ENCODE measurements at places on chromosomes 7 and 10.

- DNase-seq = no peak
These were observed 28.2 kb downstream of the INPP5F start for GRCh38 chr10:119754085-119754484.

DNA sequence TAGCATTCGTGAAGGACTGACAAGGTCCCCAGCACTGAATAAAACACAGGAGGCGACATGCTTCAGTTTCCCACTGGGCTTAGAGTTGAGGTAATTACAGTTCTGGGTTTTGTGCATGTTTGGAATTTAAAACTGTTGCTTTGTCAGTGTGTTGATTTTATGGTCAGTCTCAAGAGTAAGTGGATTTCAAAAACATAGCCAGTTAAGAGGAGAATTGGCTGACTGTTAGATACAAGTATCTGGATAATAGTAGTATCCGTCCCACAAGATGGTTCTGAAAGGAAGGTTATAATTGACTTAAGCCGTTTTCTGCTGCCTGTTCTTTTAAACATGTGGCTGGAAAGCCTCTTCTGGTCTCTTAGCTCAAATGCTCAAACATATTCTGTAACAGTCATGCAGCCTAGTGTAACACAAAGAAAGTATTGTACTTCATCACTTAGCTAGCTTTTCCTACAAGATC lies 170.9 kb downstream of the POLR1F start:
- DNase-seq = peak; percentile 68

DNA sequence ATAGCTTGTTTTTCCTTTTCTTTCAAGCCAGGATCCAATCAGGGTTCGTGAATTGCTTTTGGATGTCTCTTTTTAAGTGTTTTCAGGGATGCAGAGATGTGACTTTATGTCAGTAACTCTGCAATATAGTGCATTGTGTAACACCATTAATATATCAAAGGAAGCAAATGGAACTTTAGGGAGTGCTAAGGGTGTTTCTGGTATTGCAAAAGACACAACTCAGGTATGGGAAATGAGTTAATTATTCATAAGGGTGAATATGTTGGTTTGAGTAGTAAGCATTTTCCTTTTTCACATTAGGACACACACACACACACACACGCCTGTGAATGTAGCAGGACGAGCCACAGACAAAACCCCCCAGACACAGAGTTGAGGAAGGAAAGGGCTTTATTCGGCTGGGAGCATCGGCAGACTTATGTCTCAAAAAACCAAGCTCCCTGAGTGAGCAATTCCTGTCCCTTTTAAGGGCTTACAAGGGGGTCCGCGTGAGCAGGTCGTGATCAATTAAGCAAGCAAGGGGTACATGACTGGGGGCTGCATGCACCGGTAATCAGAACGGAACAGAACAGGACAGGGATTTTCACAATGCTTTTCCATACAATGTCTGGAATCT lies 31.8 kb upstream of the GSDME start:
- DNase-seq = no peak

GRCh38 chr10:50293513-50294313 lies 42.4 kb upstream of the ASAH2 start:
- no peak for DNase-seq

DNA sequence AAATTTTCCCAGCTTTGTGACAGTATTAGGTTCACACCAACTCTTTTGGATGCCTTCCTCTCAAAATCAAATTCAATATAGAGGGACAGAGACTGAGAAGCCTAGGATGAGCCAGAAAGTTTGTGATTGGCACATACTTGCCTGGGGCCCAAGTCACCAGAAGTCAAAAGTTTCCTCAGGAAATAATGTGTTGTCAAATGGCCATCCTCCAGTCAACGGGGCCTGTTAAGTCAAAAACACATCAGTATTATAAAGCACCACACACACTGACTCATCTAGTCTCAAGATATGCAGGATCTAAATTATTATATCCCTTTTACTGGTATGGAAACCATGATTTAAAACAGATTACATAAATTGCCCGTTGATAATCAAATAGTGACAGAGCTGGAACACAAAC lies 158.1 kb downstream of the AHR start:
- DNase-seq = no peak

GRCh38 chr10:116752563-116752962 lies 10.2 kb upstream of the HSPA12A start:
- DNase-seq = no peak

DNA sequence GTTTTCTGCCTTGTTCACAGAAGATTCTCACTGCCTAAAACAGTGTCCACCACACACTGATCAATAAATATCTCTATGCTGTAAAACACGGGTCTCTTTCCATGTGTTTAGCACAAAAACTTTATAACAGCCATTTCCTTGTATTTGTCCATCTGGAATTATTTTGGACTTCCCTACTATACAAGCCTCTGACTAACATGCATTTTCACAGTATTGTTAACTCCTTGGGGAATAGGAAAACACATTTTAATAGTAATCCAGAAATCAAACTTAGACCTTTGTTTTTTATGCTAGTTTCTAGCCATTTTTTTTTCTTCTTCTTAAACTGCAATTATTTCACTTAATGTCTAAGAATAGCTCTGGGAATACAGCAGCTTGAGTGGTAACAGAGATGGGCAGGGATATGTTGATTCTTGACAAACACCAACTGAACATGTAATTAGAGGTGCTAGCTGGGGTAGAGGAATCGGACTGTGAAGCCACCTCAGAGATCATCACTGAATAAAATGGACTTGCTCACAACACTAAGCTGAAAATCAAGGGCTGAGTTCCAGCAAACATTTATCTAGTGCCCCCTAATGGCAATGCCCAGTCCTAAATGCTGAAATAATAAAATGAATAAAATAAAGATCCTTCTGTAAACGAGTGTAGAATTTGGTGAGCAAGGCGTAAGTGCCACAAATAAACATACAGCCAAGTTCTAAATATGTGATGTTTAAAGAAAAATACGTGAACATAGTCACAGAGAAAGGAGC lies 593.1 kb downstream of the SORCS1 start:
- DNase-seq = no peak

- no peak for DNase-seq
These were observed 324 bp downstream of the TWNK start for GRCh38 chr10:100987685-100988049.

- DNase-seq = no peak
These were observed 79.8 kb upstream of the ARID5B start for GRCh38 chr10:61821693-61822092.

DNA sequence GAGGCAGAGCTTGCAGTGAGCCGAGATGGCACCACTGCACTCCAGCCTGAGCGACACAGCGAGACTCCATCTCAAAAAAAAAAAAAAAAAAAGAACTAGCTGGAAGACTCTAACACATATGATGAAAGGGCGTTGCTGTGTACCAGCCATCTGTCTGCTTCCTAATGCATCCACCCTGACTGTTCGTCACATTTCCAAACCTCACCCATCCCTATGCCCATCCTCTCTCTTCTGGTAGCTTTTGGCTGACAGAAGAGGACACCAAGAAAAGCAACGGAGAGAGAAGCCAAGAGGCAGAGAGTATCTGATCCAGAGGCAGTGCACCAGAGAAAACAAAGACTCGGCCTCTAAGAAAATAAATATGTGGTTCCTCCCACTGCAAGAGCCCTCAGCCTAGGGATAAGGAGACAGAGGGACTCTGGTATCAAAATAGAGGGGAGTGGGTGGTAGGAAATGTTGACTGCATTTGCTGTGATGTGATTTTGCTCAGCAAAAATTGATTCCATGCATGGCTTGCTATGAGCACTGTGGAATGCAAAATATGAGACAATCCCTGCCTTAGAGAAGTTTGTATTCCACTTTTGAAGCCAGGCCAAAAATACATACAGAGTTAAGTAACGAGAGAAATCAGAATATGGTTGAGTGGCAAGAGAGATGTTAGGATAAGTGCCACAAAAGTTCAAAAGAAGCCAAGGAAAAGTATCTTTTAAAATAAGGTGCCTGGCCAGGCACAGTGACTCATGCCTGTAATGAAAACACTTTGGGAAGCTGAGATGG lies 100.8 kb upstream of the STK17A start:
- DNase-seq = no peak

GRCh38 chr10:109418795-109419194 lies 504.5 kb downstream of the XPNPEP1 start:
- no peak for DNase-seq

GRCh38 chr7:142870566-142871259 lies 14.8 kb downstream of the TRPV6 start:
- no peak for DNase-seq

DNA sequence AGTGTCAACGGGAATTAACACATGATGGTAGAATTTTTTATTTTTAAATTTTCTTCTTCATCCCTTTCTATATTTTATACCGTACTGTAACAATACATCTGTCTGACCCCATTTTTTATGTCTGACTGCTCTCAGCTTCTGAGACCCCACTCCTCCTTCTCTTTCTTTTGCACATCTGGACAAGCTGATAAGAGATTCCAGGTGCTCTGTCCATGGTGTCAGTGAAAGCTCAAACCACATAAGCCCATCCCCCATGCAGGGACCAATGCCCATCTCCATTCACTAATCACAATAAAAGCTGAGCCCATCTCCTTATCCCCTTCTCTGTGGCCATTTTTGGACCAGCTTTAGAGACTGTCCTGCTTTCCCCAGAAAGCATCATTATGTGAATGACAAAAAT lies 8.7 kb downstream of the GSDME start:
- no peak for DNase-seq

DNA sequence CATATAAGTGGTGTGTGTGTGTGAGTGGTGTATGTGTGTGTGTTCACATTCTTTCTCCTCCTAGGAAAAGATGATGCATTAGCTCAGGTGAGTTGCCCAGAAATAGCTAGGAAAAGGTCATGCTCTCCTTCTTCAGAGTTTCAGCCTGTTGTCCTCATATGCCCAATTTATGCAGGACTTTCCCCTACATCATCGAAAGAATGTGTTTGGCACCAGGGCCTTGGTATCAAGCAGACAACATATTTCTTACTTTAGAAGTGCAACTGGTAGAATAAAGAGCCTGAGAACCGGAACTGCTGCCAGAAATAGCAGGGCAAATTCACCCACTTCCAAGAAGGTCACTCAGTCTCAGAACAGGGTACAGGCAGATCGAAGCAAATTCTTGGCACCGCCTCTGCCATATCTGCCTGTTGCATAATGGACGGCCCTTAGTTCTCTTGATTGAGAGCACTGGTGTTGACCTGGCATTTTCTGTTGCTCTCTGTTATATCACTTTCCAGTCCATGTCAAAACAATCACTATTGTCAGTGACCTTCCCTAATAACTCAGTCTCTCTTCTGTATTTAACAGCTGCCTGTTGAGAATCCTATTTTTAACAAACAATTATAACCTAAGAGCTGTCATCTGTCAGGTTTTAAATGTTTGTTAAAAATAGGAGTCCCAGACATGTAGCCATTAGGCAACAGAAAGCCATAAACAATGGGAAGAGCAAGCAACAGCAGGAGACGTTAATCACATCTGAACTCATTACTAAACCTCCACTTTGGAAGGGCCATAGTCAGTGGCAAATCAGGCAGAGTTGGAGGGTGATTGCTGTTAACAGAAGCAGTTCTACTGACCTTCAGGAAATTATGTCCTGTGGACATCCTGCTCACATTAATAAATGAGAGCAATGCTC lies 20.7 kb downstream of the ADRB1 start:
- no peak for DNase-seq

- no peak for DNase-seq
These were observed 646.3 kb upstream of the ANKRD30A start for GRCh38 chr10:36479073-36479472.

DNA sequence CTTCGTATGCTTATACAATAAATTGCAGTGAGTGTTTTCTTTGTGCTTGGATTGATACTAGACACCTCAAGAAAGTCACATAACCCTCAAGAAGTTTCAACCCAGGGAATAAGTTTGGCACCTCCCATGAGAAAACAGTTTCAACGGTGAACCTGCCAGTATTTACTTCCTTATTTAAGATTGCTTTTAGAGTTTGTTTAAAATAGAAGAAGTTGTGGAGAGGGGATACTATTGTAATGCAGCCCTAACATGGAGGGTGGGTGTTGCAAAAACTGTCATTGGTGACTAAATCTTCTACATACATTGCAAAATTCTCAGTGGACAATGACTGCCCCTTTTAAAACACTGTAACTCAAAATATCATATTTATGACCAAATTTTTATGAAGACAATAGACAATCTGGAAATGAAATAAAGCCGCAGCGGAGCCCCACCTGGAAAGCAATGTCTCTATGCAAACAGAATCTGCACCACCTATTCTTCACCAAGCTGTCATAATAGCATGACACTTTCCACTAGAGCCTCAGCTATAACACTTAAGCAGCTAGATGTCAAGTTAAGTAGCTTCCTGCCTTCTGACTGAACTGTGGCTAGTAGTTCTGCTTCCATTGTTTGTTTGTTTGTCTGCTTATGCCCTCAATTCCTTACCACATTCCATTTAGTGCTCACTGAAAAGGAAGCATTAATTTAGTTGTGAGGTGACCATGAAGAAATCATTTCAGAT lies 98.2 kb downstream of the MDFIC start:
- DNase-seq = peak; percentile 81

DNA sequence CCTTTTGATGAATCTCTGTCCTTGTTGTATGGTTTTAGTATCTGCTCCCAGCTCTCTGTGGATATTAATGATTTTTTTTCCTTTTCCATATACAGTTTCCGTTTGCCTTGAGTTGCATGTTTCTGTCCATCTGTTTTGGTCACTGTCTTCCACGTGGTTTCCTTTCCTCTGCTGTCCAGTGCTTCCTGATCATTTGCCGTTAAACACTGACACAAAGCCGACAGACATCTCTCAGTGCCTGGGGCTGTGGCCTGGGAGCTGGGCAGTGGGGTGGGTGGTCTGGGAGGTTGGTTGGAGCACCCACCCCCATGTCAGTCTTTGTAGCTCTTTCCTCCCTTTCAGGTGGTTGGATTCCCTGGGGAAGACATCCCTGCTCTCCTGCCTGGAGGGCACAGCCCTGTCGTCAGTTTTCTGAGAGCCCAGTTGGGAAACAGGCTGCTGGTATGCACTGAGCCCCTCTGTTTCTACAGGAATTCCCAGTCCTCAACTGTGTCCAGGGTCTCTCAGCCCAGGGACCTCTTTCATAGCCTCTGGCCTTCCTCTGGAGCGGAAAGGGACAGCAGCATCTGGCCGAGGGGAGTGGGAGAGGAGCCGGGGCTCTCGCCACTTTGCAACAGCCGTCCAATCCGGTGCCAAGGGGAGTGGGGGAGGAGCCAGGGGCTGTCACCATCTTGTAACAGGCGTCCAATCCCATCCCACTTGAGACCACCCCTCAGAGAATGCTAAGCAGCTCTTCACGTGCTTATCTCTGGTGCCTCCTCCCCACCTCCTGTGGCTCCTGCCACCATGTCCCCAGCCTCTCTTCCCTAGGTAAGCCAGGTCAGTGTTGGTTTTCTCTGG lies 26.7 kb upstream of the MKI67 start:
- DNase-seq = no peak

DNA sequence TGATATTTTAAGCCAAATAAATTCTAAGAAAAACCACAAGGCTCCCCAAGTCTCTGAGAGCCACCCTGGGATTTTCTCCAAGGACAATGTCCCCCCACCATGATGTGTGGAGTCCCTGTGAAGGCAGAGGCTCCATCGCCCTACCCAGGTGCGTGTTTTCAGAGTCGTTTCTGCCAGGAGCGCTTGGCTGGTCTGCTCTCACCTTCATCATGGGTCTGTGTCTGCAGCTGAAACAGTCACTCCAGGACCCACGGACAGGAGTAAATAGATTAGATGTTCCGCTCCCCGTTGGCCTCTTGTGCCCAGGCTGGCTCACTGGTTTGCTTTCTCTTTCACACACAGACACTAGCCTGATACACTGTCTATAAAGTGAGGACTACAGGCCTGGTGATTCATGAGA lies 217.5 kb downstream of the SFMBT2 start:
- DNase-seq = no peak

All from NCI-H187 treated with DMSO at 0.1 percent for 48 hours (cell line).